Calu3 (cell line): ENCODE measurements at places on chromosomes 12 and 14. TPM values are rescaled to one million over a fixed set of nuclear protein-coding genes. Genes with fewer than 3 reads are reported as not detected.

Gene TAS2R42
- not detected in 2 replicates for total RNA-seq

Gene PTPRB
- total RNA-seq, result 43.2 and 44.5 TPM in 2 replicates

Gene CRIP1
- total RNA-seq, result 7.1 and 13.2 TPM in 2 replicates

Gene RERG
- total RNA-seq, result 6.0 and 8.9 TPM in 2 replicates

Gene LRRK2
- total RNA-seq, result 0.73 and 2.0 TPM in 2 replicates

Gene CCDC184
- 0.45 and 0.51 TPM in 2 replicates for total RNA-seq

Gene TSHR
- not detected in 2 replicates for total RNA-seq

Gene DERA
- total RNA-seq, result 29.8 and 31.0 TPM in 2 replicates

Gene SRRM4
- not detected in 2 replicates for total RNA-seq

Gene CCDC198
- 58.7 and 81.3 TPM in 2 replicates for total RNA-seq

DNA sequence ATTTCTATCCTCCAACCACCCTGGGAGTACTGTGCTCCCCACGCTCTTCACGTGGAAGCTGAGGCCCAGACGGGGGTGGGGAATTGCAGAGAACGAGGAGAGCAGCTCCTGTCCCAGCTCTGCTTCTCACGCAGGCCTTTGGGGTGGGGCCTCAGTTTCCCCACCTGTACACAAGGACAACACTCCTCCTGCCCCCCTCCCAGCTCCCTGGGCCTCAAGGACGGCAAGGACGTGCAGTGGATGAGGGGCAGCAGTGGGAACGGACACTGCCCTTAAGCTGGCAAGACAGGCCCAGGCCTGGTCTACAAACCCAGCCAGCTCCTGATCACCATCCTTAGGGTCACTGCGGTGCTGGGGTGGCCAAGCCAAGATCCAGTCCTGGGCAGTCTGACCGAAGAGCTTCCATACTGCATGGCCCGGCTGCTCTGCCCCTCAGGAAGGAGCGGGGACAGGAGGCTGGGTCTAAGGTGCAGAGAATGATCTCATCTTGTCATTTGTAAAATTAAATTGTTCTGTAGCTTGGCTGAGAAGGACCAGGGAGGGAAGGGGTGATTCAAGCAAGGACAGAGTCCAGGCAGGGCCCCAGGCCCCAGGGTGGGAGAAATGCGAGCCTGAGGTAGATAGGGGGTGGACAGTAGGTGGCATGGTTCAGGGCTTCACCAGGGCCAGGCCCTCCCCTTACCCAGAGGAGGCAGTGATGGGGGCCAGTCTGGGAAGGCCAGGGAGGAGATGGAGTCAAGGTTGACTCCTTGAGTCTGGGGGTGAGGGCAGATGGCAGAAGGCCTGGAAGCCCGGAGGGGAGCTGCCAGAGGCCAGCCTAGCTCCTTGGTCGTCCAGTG is 1.3 kb upstream of the CLBA1 start:
- DNase-seq, result no peak

DNA sequence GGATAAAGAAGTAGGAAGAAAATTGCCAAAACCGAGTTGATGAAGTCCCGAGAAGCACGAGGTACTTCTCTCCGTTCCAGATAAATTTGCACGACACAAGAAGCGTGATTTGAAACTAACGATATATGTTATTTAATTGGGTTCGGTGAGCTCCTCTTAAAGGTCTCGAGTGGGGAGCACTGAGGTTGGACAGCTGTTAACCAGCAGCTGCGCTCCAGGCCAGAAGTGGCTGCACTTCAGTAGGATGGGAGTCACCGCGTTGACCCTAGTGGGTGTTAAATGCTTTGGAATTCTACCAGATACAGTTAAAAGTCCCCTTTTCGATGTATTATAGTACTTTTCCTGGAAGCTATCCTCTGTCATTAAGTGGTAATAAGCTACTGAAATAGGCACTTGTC is 953 bp upstream of the DCAF5 start:
- DNase-seq, result no peak

DNA sequence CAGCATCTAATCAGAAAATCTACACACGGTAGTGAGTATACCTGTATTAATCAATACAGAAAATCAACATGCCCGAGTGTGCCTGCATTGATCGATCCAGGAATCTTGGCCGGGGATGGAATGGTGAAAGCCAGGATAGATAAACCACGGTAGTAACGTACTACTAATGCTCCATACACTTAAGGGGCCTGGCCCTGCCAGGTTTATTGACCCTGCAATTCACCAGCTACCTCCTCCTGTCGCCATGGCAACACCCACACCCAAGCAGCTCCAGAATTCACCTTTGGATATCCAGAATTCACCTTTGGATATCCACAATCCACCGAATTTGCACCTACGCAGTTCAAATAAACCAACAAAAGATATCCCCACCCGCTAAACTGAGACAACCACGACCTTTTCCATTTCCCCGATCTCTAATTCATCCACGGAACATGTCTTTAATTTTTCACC is 14.8 kb upstream of the CALM1 start:
- DNase-seq, result peak; percentile 59

DNA sequence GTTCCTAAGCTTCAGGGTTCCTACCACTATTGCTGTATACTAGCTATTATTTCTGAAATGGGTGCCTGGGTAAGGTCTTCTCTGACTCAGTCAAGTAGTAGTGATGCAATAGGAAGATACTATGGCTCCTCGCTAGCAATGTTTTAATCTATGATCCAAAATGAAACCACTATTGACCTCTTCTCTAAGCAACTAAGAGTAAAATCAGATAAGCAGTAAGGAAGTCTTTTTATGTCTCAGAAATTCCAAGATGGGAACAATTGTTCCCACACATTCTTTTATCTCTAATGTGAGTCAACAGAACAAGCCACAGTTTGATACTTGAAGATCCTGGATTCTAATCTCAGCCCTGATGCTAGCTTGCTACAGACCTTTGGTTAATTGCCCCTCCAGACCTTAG is 45.1 kb downstream of the AREL1 start:
- no peak for DNase-seq

- no peak for DNase-seq
Measured at GRCh38 chr12:21939435-21939834, 1.8 kb downstream of the ABCC9 start.

- no peak for DNase-seq
Measured at GRCh38 chr12:114683709-114684097, 272 bp downstream of the TBX3 start.

- DNase-seq, result peak; percentile 18
Measured at GRCh38 chr12:7797698-7798398, 8.6 kb downstream of the NANOG start.

DNA sequence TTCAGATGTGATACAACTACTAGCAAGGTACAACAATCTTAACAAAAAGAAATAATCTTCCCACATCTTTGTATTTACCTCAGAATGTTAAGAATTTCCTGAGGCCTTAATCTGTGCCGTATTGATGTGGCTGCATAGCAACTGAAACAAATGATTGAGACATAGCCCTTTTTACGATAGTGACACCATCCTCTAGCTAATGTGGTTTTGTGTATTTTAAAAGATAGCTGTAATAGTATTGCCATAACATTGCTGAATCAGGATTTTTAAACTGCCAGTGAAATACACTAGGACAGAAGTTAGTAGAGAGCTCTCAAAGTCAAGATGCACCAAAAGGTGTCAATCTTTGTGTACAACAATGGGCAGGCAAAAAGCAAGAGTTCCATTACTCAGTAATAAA is 11.9 kb downstream of the NPAS3 start:
- no peak for DNase-seq

GRCh38 chr14:73258845-73259611 is 21.7 kb downstream of the PAPLN start:
- no peak for DNase-seq

DNA sequence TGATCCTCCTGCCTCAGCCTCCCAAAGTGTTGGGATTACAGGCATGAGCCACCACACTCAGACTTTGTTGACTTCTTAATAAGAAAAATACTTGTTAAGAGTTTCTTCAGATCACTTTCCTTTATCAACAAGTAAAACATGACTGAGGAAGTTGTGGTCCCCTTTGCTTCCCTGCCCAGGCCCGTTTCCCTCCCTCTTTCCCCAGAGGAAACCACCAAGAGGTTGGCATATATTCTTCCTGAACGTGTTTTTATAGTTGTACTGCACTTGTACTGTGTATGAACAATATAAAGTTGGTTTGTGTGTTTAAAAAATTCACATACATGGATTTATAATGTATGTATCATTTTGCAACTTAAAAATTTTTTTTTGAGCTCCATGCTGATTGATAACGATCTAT is 28.4 kb downstream of the PTPN11 start:
- no peak for DNase-seq

- DNase-seq, result no peak
Measured at GRCh38 chr14:62655166-62655565, 390.1 kb downstream of the KCNH5 start.

GRCh38 chr12:48445538-48445937 is 26.8 kb upstream of the ANP32D start:
- no peak for DNase-seq

DNA sequence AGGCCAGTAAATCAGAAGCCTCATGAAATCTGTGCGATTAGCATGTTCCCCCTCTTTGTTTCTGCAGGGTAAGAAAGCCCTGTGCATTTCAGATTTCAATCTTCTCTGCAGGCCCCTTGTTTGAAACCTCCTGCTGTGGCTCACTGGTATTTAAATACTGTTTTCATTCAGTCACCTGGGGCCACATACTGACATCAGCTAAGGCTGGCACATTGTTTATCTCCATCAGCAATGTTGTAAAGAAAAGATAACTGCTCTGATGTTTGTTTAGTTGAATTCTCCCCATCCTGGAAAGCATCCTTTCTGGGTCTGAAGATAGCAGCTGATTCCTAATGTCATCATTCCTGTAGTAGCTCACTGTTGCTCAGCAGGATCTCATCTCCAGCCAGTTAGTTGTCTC is 554.9 kb downstream of the NRXN3 start:
- DNase-seq, result no peak

DNA sequence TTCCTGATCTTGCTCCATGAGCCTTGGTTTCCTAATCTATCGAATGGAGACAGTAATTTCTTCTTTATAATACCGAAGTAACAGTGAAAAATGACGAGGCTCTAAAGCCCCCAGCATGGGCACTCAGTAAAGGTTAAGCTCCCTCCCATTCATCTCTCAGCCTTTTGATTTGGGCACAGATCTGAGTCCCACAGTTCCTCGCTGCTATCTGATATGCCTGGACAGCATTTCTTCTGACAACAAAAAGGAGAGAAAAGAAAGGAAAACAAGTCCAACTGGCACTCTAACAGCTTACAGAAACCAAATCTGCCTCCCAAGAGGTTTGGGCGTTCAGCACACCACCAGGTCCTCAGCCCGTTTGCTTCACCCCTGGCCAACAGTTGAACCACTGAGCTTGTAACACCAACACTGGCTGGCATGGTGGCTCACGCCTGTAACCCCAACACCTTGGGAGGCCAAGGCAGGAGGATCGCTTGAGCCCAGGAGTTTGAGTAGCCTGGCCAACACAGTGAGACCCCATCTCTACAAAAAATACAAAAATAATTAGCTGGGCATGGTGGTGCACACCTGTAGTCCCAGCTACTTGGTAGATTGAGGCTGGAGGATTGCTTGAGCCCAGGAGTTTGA is 19.5 kb downstream of the CCDC88C start:
- DNase-seq, result no peak

- no peak for DNase-seq
Measured at GRCh38 chr14:75333606-75334548, 55.2 kb downstream of the FOS start.

DNA sequence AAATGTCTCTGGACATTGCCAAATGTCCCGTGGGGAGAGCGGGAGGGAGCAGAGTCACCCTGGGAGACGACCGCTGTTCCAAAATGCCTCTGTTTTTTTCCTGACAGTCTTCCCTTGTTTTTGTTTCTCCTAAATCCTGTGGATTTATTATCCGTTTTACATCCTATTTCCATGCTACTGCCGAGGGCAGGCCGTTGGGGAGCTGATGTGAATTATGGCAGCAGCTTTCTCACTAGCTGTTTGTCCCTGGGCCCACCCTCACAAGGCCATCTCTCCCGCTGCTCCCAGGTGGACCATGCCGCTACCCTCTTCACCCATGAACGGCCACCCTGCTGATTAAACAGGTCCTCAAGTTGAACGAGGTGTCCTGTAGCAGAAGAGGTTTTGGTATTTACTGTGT is 55.2 kb downstream of the FBXL14 start:
- DNase-seq, result no peak

DNA sequence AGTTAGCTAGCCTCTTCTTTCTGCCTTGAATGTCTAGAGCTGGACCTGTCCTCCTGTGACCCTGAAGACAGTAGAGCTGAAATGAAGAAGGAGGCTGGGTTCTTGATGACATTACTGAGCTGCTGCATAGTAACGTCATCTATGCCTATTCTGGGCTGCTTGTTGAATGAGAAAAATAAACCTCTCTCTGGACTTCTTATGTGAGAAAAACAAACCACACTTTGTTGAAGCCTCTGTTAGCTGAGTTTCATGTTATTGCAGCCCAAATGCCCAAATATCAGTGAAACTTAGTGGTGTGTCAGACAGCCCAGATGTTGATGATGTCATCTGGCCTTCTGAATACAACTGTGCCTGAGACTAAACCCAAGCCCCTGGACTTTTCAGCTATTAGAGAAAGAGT is 67.0 kb upstream of the MAX start:
- no peak for DNase-seq
